ENCODE measurements at places on chromosomes 11 and 22.

GRCh38 chr22:37749831-37750595 is 53.2 kb downstream of the TRIOBP start:
- DNase-seq = peak; percentile 75

- no peak for DNase-seq
These were observed 600.5 kb upstream of the TENM4 start for GRCh38 chr11:80041136-80042000.

DNA sequence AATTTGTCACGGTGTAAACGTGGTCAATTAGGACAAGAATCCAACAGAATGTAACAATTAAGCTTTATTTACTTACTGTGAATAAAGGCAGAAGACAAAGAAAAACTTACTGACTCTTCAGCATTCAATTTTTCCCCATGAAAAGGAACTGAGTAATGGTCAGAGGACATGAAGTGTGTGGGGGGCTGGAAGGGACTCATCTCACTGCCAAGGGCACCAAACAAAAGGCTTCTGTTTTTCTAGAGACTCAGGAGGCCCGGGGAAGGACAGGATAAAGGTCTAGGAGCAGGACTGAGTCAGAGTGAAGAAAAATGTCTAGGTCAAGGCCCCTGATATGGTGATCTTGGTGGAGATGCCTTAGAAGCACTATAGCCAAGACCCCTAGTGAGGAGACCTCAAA is 564.2 kb upstream of the ANO5 start:
- no peak for DNase-seq

DNA sequence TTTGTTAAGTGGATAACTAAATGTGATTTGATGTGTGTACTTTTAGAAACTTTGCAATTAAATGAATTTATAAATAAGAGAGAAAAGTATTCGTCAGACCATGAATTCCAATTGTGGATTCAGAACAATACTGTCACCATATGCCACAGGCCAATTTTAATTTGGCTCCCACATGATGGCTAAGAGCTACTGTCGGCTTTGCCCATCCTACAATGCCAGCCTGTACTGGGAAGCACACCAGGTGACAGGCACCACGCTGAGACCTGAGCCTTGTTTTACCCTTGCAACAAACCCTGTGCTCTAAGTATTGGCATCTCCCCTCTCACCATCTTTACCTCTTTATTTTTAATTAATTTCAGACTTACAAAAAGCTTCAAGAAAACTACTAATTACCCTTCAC is 14.0 kb downstream of the RAB30 start:
- DNase-seq = no peak

- DNase-seq = peak; percentile 89
These were observed 133.5 kb downstream of the RBFOX2 start for GRCh38 chr22:35894937-35895708.

DNA sequence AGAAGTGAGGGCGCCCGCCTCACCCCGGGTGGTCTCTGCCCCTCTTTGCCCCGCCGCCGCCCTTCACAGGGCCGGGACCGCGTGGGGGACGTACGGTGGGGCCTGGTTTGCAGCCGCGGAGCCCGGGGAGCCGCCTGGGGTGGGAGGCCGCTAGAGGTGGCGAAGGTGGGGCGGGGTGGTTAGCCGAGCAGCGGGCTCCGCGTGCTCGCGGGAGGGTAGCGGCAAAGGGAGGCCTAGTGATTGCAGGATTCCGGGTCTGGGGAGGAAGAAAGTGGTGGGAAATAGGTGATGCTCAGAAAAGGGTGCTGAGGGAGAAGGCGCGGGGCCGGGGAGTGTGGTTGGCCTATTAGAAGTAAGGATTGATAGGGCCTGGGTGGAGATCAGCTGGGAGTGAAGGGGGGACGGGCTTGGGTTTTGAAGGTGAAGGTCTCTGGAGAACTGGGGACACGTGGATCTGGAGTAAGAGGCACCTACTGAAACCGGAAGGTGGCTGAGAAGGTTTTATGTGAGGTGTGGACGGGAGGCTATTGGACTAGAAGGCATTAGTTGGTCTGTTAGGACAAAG is 571 bp downstream of the FAR1 start:
- DNase-seq = peak; percentile 31

DNA sequence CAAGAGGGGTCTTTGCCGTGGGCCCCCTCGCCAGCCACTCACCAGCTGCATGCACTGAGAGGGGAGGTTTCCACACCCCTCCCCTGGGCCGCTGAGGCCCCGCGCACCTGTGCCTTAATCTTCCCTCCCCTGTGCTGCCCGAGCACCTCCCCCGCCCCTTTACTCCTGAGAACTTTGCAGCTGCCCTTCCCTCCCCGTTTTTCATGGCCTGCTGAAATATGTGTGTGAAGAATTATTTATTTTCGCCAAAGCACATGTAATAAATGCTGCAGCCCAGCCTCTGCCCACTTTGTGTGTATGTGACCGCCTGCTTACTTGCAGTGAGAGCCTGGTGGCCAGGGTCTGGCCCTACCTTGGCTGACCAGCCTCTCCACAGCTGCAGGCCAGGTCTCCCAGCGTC is 2.8 kb upstream of the CRACR2B start:
- no peak for DNase-seq

- DNase-seq = no peak
These were observed 28.1 kb upstream of the LDHA start for GRCh38 chr11:18366286-18366685.

- DNase-seq = peak; percentile 26
These were observed 28.5 kb downstream of the GLB1L2 start for GRCh38 chr11:134360050-134360835.

GRCh38 chr11:116558504-116559211 is 214.1 kb downstream of the BUD13 start:
- peak; percentile 72 for DNase-seq

DNA sequence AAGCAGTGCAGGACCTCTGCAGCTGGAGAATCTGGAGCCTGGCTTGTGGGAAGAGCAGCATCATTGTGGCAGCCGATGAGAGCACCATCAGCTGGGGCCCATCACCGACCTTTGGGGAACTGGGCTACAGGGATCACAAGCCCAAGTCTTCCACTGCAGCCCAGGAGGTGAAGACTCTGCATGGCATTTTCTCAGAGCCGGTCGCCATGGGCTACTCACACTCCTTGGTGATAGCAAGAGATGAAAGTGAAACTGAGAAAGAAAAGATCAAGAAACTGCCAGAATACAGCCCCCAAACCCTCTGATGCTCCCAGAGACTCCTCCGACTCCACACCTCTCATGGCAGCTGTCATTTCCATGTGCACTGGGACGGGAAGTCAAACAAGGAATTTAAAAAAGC is 35.6 kb downstream of the ASRGL1 start:
- DNase-seq = no peak

DNA sequence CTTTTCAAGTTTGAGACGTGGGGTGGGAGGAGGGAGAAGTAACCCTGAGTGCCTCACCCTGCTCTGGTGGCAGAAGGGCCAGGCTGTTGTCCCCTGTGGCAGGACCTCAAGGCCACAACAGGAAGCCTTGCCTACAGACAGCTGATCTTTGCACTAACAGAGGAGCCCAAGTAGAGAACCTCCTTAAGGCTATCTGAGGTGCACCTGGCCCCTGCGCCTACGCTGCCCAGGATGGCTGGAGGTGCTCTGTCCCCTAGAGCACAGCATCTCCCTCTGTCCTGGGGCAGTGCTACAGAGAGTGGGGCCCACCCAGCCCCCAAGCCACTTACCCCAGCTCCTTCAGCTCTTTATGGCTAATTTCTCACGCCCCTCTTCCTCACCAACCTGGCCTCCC is 27.0 kb downstream of the MYO7A start:
- DNase-seq = no peak

All from EL (cell line).